GM04503 (cell line): ENCODE measurements at places on chromosomes 12 and 14.
A peak's percentile ranks its signal among the peaks of the same experiment; 100 is the strongest.

DNA sequence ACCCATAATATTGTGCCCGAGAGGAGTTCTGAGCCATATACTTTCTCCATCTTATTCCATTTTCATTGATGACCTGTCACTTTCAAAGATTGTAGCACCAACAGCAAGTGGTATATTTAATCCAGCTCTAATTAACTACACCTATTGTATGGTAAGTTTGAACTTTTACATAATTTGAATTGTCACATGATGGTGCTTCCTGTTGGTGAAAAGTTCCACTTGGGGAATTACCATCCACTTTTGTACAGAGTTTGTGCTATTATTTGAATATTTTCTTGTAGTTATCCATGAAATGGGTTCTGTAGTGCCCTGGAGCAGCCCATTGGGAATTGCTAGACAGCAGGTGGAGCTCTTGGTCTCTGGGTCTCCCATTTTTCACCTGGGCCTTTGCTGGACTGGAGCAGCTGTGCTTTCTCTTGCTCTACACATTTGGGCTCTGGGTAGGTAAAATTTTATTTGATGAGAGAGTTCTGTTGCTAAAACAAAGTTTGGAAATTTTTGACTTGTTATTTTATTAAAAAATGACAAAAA is 3.0 kb downstream of the SMCO3 start:
- DNase-seq: no peak

DNA sequence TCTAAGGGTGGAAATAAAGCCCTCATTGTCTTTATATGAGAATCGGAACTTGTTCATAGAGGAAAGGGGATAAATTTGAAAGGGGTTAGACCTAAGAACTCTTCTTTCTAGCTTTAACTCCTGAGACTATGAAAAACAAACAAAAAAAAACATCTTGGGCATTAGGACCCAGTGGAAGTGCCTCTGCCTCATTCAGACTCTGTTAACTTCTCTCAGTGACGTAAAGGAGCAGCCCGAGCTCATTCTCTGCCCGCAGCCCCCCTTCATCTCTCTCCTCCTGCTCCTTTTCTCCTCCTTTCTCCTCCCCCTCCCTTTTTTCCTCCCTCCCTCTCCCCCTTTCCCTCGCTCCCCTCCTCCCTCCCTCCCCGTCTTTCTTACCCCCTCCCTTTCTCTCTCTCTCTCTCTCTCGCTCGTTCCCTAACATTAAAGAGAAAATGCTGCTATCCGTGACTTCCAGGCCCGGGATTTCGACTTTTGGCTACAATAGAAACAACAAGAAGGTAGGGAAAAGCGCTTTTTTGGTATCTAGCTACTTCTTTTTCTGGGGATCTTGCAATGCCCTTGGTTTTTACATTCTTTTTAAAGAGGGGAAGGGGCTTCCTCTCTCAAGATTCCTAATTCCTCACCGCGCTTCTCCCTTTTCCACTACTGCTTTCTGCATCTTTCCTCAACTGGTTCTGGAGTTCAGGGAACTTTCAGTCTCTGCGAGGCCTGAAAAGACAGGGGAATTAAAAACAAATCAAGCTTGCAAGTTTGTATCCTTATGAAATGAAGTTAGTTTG is at the start of gene RBMS2:
Gene RBMS2 (plus strand): TSS at position 231 of the 782 bp plus-strand sequence. CDS start 204 bp downstream, at position 435.
- peak; percentile 65 for DNase-seq

DNA sequence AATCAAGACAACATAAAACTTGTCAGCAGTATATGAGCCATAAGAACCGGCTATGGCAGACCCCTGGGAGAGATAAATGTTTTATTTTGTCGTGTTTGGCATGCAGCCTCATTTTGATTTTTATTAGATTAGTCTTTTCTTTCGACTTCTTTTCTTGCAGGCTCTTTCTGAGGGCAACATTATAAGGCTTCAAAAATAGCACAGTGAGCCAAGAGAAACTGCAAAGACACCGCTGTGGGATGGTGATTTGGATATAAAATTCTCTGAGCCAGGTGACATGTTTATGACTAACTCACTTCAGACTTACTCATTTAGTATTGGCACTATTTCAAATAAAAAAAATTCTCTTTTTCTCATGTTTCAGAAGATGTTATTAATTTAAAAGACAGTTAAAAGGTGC is 96.8 kb upstream of the PKP2 start:
- DNase-seq: no peak

DNA sequence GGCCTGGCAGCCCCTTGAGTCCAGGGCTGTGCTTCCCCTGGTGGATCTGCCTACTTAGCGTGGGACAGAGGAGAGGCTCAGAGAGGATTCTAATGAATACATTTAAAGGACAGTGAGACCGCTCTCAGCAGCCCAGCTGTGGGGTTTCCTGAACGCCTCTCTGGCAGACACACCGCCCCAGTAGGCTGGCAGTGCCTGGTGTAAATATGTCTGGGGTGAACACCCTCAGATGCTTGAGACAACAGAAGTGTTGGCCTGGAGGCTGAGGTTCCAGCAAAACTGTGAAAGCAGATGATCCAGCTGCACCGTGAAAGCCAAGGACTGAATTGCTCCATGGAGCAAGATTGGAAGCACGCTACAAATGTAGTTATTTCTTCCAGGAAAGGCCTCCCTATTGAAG is 55.1 kb downstream of the LRRC74A start:
- DNase-seq: no peak

GRCh38 chr12:105835580-105836241 is 303.0 kb downstream of the NUAK1 start:
- DNase-seq: no peak

- no peak for DNase-seq
These were observed 136.7 kb upstream of the SLC35F4 start for GRCh38 chr14:58002618-58003017.

DNA sequence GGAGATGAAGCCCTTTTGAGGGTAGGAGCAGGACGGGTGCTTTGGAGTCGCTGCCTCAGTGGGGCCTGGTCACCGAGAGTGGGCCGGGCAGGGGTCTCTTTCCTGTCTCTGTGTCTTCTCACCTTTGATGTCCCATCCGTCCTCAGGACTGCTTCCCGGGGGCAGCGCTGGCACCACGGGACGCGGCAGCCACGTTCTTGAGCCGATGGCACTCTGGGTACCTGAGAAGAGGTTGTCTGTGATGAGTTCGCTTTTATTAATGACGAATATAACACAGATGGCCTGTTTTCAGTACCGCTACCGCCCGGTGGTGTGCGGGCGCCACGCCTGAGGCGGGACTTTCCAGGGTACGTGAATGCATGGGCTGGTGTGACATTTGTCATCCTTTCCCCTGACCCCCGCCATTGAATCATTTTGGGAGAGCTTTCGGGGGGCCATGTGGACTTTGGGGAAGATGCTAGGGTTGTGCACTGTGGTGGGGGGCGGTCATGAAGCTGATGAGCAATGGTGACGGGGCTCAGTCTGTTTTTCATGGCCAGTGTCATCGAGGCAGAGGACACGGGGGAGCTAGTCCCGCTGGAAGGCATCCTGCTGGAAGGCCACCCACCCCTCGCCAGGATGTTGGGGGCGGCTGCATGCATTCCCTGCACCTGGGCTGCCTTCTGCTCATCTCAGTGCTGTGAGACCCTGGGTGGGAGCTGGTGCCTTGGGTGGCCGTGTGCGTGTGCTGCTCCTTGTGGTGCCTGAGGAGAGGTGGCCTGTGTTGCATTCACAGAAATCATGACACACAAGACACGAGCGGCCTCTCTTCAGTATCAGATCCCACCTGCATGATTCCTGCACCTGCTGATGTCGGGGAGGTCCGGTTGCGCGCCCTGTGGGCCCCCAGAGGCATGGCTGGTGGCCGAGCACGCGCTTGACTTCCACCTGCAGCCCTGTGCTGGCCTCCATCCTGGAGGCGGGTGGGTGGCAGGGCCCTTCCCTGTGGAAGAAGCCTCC is 162.5 kb upstream of the RTL1 start:
- DNase-seq: no peak

DNA sequence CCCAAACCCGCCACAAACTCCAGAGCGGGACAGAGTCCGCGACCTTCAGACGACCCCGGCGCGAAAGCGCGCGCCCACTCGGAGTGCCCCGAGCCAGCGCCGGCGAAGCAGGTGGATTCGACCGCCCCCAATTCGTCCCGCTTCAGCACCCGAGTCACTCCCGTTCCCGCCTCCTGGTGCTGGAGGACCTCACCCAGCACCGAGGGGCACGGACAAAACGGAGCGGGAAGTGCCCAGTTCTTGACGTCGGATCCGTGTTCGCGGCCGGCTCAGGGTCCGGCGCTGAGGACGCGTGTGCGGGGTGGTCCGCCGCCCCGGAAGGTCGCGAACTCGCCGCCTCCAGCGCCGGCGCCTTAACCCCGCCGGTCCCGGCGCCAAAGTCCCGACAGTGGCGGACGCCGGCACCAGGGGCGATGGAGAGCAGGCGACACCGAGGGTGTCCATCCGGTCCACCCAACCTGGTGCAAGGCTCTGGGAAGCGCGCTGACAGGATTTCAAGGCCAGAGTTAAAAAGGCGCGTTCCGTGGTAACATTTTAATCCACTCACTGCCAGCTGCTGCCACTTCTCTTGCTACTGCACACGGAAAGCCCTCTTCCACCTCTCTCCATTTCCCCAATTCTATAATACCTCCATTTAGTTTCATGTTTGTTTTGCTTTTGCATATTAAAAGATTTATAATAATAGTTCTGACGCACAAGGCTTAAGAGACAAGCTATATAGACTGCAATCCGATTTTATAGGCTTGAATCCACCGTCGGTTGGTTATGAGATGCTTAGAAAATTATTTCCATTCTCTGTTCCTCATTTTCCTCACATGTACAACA is 240.0 kb upstream of the CPNE8 start:
- no peak for DNase-seq

GRCh38 chr12:14885718-14886221 is at the start of gene MGP:
Gene MGP, minus strand, starts transcription at chr12:14885854. Its CDS starts 63 bp downstream, at chr12:14885791.
- no peak for DNase-seq

DNA sequence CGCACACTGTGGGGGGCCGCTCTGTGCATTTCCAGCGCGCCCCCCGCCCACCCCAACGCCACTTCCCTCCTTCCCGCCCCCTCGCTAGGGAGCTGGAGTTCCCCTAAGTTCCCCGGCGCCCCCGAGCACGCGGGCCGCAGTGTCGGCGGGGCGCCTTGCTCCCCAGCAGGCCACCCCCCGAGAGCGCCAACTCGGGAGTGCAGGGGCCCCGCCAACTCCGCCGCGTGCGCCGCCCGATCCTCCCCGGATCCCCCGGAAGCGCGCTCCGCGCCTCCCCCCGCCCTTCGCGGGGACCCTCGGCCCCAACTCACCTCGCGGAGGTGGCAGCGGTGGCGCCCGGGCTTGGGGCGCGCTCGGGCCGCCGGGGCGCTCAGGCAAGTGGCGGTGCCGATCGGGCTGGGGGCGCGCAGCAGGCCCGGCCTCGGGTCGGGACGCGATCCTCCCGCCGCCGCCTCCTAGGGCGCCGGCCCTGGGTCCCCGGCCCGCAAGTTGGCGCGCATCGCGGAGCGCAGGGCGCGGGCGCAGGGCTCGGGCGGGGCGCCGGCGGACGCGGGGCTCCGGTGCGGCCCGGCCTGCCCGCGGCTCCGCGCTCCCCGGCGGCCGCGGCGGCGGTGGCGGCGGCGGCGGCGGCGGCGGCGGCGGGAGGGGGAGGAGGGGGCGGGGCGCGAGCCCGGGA is at the start of gene NCOR2:
Gene NCOR2 (minus strand): TSS at position 616 of the 676 bp plus-strand sequence. CDS start 72,361 bp downstream, outside the sequence.
- no peak for DNase-seq

DNA sequence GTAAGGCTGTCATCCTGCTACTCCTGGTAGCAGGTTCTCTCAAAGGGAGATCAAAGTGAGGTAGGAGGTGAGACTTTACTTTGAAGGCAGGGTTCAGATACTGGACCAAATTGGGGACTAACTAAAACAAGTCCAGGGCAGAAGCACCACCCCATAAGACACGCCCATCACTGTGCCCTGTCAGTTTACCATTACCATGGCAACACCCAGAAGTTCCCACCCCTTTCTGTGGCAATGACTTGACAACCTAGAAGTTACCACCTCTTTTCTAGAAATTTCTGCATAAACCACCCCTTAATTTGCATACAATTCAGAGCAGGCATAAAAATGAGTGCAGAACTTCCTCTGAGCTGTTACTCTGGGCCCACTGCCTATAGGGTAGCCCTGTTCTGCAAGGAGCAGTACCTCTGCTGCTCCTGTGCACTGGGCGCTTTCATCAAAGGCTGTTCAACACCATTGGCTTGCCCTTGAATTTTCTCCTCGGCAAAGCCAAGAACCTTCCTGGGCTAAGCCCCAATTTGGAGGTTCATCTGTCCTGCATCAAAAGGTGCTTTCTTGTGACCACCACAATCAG is 64.8 kb upstream of the MAX start:
- DNase-seq: no peak
